ENCODE measurements at places on chromosomes 5 and 9. TPM values are rescaled to one million over a fixed set of nuclear protein-coding genes. Genes with fewer than 3 reads are reported as not detected.

- no peak for DNase-seq
Measured at GRCh38 chr5:115907177-115907576, 55.1 kb upstream of the LVRN start.

GRCh38 chr9:95481000-95481399 lies 35.8 kb downstream of the PTCH1 start:
- no peak for DNase-seq

DNA sequence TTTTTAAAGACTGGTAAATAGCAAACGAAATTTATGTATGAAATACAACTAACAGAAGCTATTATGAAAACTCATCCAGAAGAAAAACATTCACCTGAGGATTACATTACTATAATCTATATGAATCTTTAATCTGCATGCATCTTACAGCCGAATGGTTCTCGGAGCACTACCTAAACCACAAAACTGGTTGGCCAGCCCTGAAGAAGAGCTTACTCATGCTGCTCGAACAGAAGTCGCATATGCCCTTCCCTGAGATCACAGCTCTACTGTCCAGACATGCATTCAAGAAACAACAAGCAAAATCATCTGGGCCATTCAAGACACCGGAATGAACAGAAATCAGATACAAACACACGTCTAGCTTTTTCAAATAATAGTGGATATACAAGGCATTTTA lies 931.0 kb upstream of the DMAC1 start:
- DNase-seq: no peak

DNA sequence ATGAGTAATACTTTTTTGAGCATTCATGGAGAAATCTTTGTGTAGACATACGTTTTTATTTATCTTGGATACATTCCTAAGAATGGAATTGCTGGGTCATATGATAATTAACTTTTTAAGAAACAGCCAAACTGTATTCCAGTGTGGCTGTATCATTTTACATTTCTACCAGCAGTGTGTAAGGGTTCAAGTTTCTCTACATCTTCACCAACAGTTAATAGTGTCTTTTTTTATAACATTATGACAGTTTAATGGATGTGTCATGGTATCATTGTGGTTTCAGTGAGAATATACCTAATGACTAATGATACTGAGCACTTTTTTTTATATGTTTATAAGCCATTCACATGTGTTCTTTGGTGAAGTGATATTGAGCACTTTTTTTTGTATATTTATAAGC lies 52.4 kb downstream of the NIPBL start:
- DNase-seq: no peak

GRCh38 chr5:132499440-132500243 lies 9.1 kb upstream of the IRF1 start:
- no peak for DNase-seq

GRCh38 chr5:133967698-133968203 lies 674 bp downstream of the C5orf15 start:
- no peak for DNase-seq

DNA sequence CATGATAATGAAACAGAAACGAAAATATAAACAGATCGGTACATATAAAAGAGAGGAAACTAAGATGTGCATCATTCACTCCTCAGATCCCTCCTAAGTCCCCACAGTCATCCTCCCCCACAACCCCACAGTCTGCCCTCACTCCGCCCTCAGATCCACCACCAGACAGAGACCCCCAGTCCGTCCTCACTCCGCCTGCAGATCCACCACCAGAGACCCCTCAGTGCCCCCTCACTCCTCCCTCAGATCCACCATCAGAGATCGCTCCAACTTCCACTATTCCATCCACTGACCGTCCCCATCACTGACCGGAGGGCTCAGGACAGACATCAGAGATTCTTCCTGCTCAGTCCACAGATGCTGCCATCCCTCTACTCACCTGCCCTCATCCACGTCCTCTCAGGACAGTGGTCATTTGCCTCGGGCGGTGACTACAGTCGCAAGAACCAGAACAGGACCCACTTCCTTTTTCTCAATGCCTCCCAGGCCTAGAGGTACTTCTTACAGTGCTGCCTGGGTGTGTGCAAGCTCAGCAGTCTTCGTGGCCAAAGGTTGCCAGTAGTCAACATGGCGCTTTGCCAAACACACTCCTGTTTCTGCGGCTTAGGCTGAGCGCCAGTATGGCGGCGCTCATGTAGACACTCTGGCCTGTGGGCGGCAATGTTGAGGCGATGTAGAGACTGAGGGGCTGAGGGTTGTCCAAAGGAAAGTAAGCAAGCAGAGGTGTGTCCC lies 8.3 kb upstream of the SPATA31C1 start:
- DNase-seq: no peak

- no peak for DNase-seq
Measured at GRCh38 chr9:87824216-87824875, 58.3 kb upstream of the SPATA31E1 start.

GRCh38 chr9:134226221-134226930 lies 62.0 kb upstream of the RNU6ATAC start:
- no peak for DNase-seq

DNA sequence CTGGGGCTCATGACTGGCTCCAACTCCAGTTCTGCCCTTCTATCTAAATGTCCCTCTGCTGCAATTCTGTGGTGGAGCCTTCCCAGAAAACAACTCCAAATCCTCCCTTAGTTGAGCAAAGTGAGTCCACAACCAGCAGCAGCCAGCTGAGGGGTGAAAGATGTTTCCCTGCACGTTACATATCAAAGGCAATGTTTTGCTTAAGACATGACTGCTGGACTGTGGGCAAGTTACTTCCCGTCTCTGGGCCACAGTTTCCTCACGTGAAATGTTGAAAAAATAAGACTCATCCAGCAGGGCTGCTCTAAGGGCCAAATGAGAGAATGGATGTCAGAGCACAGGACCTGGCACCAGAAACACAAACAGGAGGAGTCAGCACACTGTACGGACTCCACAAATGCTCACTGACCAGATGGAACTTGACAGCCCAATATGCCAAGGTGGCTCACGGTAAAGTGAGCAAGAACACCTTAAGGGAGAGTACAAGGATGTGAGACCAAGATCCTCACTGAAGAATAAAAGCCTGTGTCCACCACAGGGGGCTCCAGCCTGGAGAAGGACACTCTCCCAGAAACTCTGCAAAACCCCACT lies 138.4 kb upstream of the ABCA1 start:
- DNase-seq: no peak

- DNase-seq: no peak
Measured at GRCh38 chr5:83540783-83541182, 69.2 kb downstream of the VCAN start.

GRCh38 chr5:58149345-58149744 lies 310.5 kb downstream of the PLK2 start:
- no peak for DNase-seq

GRCh38 chr5:34685485-34686165 lies 29.5 kb downstream of the RAI14 start:
- DNase-seq: no peak

DNA sequence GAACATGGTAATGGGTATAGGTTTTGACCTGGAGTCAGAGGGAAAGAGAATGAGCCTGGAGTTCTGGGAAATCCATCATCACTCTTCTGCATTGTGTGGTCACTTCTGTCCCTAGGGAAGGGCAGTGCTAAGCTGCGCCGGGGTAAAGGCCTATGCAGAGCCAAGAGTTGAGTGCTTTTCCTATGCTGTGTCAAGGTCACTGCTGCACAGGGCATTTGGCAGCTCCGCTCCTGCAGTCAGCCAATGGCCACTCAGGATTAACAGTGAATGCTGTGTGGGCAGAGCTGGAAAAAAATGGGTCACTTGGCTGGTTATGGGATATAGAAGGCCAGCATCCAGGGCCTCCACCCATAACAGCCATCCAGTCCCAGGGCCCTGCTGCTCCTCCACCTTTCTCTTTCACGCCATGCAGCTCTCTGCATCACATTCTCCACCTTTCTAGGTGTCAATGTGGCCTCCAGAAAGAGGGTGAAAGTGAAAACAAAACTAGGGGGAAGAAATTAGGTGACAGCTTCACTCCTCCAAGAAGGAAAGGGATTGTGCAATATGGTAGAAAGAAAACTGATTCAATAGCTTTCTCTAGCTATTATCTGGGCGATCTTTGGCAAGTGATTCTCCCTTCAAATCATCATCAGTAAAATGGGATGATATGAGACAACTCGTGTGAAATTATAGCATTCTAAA lies 279.3 kb upstream of the ANKRD55 start:
- no peak for DNase-seq

DNA sequence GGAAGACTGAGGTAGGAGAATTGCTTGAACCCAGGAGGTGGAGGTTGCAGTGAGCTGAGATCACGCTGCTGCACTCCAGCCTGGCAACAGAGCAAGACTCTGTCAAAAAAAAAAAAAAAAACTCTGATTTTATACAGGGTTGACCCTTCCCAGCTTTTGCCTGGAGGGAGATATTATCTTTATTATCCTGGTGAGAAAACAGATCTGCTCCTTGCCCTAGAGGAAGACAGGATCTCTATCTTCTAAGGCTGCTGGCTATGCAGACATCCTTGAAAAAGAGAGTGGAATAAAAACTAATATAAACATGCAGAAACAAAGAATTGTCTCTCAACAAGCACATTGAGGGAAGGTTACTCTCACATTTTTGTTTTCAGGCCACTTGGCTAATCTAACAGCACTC lies 1503.4 kb upstream of the WWC1 start:
- no peak for DNase-seq

DNA sequence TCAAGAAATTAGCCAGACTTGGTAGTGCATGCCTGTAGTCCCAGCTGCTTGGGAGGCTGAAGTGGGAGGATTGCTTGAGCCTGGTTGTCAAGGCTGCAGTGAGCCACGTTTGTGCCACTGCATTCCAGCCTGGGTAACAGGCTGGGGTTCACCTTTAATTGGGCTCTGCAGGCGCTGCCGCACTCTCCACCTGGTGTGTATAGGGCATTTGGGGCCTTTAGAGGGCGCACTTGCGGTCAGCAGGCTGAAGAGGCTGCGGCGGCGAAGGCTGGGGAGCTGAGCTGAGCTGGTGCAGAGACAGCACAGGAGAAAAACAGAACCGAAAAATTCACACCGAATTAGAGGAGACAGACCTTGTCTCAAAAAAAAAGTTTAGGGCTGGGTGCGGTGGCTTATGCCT lies 31.2 kb downstream of the CDK7 start:
- no peak for DNase-seq

GRCh38 chr9:36136894-36137391 lies 410 bp downstream of the GLIPR2 start:
- DNase-seq: no peak

GRCh38 chr5:152824316-152824715 lies 419.2 kb upstream of the NMUR2 start:
- no peak for DNase-seq

TEX53 gene
- total RNA-seq: not detected

FBN2 gene
- 41.2 TPM for total RNA-seq

IL3 gene
- total RNA-seq: not detected

CD74 gene
- total RNA-seq: 24.3 TPM

CNTNAP3B gene
- total RNA-seq: 51.5 TPM

Measured in glomerular endothelial cell (primary cell).